Hematopoietic multipotent progenitor cell treated with erythropoietin and hydrocortisone succinate and interleukin-3 and kit ligand, for 6 days (in vitro differentiated cells): ENCODE measurements at places on chromosomes 1 and 21.

DNA sequence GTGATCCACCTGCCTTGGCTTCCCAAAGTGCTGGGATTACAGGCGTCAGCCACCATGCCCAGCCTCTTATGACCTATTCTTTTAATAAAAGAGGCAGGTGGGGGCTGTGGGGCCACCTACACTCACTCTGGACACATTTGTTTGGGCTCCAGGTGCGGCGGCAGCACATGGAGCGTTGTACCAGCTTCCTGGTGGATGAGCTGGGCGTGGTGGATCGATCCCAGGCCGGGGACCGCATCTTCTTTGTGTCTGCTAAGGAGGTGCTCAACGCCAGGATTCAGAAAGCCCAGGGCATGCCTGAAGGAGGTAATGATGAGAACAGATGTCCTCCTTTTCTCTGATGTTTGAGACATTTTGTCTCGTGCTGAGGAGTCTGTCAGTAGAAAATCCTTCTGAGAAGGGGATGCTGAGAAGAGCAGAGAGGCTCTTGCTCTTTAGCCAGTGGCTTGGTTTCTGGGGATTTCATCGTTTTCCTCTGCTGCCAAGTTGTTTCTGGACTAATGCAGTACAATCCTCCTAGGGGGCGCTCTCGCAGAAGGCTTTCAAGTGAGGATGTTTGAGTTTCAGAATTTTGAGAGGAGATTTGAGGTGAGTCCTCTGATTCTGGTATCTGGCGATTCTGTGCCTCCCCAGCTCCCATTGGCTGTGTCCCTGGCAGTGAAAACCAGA is 17.9 kb upstream of the MIIP start:
- peak; percentile 80 for DNase-seq

DNA sequence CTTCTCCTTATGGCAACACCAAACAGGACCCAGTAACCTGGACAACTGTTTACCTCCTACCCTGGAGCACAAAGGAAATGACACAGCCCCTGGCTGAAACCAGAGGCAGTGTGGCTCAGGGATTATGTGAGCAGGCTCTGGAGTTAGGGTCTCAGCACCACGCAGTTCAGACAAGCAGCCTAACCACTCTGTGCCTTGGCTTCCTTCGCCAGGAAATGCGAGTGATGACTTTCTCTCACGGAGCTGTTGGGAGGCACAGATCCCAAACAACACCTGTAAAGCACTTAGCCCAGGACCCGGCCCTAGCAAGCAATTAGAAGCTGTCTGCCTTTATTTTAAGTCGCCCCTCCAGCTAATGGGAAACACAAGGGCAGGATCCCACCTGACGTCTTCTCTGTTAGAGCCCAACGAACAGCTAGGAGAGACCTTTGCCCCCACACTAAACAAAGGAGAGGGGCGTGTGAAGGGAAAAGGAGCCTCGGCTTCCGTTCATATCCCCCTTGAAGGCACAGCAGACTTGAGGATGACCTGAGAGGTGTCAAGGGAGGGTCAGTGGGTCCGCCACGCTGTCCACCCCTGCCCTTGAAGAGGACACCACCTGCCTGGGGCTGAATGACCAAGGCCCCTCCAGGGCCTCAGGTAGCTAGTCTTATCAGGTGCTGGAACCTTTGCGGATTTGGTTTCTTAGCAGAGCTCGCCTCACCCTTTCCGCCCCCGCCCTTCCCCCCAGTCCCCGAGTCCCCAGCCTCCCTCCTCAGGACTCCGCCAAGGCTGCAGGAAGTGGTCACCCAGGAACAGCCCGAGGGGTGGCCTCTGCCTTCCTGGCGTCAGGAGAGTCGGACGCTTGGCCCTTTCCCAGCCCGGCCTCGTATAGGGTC is 860 bp downstream of the TMEM63A start:
- DNase-seq: peak; percentile 72

- DNase-seq: peak; percentile 57
Measured at GRCh38 chr1:12407050-12407961, 177.5 kb downstream of the VPS13D start.

DNA sequence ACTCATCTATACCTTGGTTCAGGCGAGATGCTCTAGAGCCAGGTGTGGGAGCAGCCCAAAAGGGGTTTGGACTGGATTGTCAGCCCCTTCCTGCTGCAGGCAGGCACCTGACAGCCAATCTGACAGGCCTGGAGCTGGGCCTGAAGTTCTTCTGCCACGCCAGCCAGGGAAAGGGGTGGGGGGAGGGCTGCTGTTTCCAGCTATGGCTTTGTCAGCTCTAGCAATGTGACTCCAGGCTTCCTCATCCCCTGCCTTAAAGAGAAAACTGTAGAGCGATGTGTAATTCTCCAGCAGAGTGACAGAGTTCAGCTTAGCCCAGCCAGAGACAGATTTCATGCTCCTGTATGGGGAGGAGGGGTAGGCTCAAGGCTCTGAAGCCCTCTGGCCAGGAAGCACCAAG is 30.3 kb downstream of the WNT4 start:
- no peak for DNase-seq

DNA sequence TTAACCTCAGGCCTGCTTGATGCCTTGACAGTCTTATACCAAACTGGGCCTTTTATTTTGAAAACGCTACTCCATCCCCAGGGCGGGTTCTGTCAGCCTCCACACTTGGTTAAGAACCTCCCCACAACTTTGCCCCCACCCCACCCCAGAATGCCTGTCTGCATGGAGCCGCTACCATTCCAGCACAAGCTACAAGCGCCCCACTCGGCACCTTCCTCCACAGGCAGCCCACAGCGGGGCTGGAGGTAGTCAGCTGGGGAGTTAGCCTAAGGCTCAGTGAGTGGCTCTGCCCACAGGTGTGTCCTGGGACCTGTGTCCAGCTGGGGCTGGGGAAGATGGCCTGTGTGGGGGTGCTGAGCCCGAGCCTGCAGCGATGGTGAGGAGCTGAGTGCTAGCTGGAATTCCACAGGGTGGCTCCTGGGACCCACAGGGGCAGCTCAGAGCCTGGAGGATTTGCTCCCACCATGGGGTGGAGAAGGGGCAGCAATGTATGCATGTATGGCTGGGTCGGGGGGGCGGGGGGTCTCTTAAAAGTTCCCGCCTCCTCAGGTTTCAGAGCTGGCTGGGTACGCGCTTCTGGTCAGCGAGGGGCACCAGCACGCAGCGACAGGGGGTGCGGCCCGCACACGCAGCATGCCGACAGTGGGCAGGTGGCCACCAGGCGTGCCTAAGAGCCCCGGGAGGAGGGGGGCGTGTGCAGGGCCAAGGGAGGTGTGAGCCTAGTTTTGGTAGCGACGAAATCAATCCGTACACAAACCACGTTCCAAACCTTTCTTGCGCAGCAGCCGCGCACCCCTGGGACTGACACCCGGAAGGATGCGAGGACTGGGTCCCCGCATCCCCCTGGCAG is 917 bp downstream of the ETNK2 start:
- no peak for DNase-seq

DNA sequence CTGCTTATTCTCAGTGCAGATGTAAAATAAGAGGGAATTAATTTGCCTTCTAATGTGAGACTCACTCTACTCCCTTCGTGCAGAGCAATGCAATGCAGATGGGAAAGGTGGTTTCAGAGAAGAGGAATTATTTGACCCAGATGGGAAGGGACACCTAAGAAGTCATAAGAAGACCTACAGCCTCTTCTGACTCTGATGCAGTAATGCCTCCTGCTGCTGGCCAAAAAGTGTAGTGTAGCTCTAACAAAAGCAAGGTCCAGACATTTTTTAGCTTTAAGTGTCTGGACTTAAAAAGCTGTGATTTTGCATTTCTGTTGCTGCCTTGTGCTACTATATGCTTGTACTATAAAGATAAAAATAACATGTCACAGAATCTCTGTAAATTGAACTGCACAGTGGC is 501.4 kb downstream of the TTLL7 start:
- DNase-seq: no peak

DNA sequence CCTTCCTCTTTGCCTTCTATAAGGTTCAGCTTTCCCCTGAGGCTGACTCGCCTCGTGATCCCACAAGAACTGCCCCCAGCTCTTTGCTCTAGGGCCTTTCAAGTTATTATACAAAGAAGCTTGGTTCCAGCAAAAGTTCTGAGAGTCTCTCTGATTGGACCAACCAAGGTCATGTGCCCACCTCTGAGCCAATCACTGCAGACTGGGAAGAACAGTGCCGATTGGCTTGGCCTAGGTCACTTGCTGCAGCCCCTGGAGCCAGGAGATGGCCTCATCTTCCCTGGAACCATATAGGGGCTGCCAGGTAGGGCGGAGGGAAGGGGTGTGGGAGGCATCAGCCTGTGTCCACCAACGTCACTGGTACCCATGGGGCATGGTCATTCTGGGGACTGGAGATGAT is 22.8 kb downstream of the TAS1R2 start:
- no peak for DNase-seq

DNA sequence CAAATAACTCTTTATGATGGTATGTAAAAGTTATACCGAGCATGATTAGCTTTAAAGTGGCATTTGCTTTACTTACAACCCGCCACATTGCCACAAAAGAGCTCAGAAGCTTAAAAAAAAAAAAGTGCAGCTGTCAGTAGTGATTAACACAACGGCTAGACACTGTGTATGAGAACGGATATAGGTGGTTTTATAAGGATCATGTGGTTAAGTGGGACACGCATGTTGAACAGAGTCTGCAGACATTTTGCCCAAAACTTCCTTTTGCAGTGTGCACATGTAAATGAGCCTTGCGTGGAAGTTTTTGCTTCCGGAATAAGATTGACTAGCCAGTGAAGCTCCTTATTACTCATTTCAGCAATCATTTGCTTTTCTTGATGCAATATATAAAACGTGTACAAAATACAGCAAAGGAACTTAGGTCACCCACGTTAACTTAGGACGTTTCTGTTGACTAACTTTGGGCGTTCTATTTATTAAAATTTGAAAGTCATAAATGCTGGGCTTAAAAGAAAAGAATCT is 58.7 kb upstream of the RGS1 start:
- DNase-seq: peak; percentile 88

GRCh38 chr1:58805716-58806571 is 22.1 kb upstream of the JUN start:
- no peak for DNase-seq

- DNase-seq: no peak
Measured at GRCh38 chr1:226046240-226046639, 16.3 kb upstream of the H3-3A start.

- no peak for DNase-seq
Measured at GRCh38 chr1:17466359-17466758, 26.9 kb upstream of the RCC2 start.

GRCh38 chr1:178389441-178389840 is 107.3 kb downstream of the CLEC20A start:
- DNase-seq: no peak

- no peak for DNase-seq
Measured at GRCh38 chr1:54329312-54330003, 76.7 kb downstream of the SSBP3 start.

DNA sequence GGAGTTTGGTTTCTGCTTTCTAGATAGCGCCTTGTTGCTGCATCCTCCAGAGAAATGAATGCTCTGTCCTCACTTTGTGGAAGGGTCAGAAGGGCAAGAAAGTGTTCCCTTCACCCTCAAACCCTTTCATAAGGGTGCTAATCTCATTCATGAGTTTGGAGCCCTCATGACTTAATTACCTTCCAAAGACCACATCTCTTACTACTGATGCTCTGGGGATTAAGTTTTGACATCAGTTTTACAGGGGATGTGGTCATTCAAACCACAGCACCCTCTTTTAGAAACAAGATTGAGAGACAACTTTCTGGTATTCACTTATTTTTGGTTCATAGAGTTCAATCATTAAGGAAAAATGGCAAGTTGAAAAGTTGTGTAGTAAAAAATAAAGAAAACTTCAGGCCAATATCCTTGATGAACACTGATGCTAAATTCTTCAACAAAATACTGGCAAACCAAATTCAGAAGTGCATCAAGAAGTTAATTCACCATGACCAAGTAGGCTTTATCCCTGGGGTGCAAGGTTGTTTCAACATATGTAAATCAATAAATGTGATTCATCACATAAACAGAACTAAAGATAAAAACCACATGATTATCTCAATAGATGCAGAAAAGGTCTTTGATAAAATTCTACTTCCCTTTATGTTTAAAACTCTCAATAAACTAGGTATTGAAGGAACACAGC is 442.1 kb downstream of the PTBP2 start:
- DNase-seq: peak; percentile 9

DNA sequence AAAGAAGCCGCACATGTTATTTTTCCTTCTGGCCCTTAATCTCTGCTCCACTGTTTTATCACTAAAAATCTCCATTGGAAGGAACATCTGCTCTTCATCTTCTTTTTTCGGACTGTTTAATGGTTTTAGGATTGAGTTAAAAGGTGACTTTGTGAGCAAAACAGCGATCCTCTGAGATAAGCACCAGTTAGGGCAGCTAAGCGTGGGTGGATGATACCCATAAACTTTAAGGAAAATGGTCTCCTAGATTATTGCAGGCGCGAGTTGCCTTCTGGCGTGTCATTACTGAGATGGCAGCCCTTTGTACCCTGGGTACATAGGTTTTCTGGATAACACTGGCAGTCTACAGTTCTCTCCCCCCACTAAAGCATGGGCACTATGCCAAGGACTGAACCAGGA is 44.0 kb upstream of the HMGB4 start:
- no peak for DNase-seq

GRCh38 chr1:223233410-223234169 is 90.5 kb upstream of the TLR5 start:
- DNase-seq: peak; percentile 52

DNA sequence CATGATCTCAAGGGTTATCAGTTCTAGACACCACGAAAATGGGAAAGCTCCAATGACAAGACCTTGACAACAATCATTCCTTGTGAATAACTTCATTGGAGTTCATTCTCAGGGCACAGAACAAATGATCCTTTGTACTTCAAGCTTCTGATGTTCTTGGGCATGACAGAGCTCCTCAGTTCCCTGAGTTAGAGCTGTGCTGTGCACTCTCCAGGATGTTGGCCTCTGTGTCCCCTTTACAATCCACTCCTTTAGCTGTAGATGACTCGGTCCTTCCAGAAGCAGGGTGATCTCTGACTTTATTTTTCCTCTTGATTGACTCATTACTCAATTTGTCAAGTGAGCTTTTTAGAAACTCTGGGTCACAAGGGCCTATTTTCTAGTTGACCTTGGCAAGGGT is 3.9 kb upstream of the FAM78B start:
- no peak for DNase-seq

- peak; percentile 10 for DNase-seq
Measured at GRCh38 chr1:172900376-172900997, 150.3 kb downstream of the TNFSF18 start.

DNA sequence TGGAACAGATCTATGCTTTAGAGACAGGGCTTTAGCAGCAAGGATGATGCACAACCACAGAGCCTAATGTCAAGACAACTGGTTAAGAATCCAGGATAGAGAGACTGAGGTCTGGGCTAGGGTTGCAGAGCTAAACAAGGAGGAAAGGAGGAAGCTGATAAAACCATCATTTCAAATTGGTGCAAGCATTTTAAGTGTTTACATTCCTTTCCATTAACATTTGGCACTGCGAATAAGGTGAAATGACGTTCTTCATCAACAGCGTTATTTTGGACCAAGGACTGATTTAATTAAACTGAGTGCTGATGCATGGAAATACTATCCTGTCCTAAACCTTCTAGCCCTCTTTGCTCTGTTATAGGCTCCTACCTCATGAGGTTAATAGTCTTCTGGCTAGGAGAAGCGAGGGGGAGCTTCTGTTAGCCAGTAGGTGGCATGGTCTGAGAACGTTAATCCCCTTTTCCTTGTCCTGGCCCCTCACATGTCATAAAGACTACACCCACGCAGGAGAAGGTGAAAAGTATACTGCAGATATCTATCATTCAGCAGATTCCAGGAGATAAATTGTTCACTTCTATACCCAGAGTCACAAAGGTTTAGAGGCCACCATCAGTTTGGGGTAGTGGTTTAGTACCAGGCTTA is 7.6 kb upstream of the C1orf21 start:
- DNase-seq: peak; percentile 45

- no peak for DNase-seq
Measured at GRCh38 chr21:38758501-38759214, 47.1 kb upstream of the ETS2 start.
